Small intestine (tissue), 16 donors: ENCODE measurements at places on chromosomes 5 and 9. TPM values are rescaled to one million over a fixed set of nuclear protein-coding genes. Genes with fewer than 3 reads are reported as not detected.

C5orf52 gene
- not detected for polyA plus RNA-seq

LIX1 gene
- not detected for polyA plus RNA-seq

AFAP1L1 gene
- 1.6 TPM for polyA plus RNA-seq

FAM81B gene
- not detected for polyA plus RNA-seq

OTULINL gene
- polyA plus RNA-seq = 4.7 TPM

GZMA gene
- 8.6 TPM for polyA plus RNA-seq

ANKRD33B gene
- polyA plus RNA-seq = 0.27 TPM

SLC22A4 gene
- polyA plus RNA-seq = 5.7 TPM

PCDHB12 gene
- 0.46 TPM for polyA plus RNA-seq

QRFP gene
- not detected for polyA plus RNA-seq

ABCA2 gene
- 6.5 TPM for polyA plus RNA-seq

RBM22 gene
- 28.1 TPM for polyA plus RNA-seq
